ENCODE measurements at places on chromosomes 4 and X.
A peak's percentile ranks its signal among the peaks of the same experiment; 100 is the strongest.

DNA sequence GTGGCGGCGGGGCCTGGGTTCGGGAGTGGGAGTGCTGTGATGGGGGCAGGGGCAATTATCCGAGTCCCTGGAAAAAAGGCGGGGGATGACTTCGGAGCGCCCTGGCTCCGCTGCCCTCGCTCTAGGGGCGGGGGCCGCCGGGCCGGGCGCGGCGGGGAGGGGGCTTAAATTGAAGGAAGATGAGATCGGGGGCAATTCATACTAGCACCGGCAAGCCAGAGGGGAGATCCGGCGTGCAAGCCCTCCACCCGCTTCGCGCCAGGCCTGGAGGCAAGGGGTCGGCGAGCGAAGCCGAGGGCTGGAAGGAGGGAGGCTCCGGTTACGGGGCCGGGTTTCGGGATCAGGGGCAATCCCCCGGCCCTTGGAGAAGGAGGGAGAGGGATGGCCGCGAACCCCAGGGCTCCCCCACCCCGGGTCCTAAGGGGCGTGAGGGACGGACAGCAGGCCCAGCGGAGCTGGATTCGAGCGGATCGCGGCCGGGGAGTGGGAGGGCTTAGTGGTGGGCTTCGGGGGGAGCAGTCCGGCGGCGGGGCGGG lies 1.2 kb downstream of the BCORL1 start:
- no peak for DNase-seq

GRCh38 chr4:15674926-15675325 lies 6.7 kb upstream of the FAM200B start:
- no peak for DNase-seq

GRCh38 chr4:119302073-119302832 lies 19.7 kb downstream of the FABP2 start:
- no peak for DNase-seq

DNA sequence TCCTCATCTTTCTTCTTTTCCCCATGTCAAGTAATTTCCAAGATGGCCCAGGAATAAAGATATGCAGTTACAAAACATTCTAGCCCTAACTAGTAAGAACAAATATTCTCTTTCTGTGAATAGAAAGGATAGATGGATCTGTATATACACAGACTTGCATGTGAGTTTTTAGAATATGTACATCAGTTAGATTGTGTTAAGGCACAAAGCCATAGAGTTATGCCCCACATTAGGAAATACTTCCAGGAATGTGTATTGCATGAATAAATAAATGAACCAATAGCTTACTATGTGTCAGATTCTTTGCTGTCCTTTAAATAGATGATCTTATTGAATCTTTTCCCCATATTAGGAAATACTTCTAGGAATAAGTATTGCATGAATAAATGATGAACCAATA lies 46.0 kb upstream of the TMPRSS11E start:
- no peak for DNase-seq

DNA sequence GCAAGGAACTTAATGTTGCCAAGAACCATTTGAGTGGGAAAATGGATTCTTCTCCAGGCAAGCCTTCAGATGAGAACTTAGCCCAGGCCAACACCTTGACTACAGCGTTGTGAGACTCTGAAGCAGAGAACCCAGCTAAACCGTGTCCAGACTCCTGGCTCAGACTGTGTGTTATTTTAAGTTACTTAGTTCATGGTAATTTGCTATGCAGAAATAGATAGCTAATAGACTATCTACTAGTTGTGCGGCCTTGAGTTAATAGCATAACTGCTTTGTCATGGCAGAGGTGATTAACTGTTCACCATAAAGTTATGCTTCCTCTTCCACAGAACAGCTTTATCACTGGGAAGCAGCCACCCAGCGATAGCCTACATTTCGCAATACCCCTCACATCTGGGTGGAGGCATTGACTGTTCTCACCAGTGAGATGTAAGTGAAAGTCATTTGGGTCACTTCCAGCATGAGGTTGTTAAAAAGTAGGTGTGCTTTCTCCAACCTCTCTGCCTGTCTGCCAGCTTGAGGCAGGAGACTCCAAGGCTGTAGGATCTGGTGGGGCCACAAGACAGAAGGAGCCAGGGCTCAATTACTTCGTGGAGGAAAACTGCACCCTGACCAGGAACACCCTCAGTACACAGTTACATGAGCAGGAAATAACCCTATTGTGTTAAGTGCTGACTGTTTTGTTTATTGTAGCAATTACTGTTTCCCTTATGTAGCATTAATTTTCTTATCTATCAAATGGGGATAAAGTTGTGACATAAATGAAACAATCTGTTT lies 94.2 kb downstream of the GPAT3 start:
- no peak for DNase-seq

DNA sequence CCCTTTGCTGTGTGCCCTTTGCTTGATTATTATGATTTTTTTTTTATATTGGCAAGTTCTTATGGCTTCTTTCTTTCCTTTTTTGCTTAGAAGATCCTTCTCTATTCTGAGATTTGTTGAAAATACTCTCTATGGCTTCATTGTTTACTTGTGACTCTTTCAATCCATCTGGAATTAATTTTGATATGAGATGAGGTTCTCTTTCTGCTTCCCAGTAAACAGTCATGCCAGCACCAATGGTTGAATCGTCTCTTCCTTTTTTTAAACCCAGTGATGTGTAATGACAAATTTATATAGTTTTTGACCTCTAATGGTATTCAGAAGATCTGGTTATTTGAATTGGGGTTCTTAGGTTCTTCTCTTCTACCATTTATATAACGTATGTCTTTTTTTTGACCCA lies 121.8 kb downstream of the ARHGAP10 start:
- DNase-seq, result no peak

DNA sequence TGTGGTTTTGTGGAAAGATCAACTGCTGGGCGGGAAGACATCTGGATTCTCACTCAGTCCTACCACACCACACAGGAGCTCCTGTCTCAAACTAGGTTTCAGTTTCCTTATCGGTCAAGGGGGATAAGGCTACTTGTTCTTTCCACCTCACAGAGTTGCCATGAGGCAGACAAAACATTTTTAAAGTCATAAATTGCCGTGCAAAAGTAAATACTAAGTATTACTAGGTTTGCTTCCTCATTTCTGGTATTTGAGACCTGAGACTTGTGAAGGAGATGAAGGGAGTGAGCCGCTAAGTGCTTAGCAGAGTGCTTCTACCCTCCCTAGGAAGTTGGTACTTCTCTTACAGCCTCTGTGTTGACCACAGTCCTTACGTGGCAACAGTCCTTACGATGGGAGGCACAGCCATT lies 1.5 kb downstream of the LAP3 start:
- peak; percentile 3 for DNase-seq

GRCh38 chrX:43860646-43861370 lies 21.4 kb downstream of the MAOB start:
- DNase-seq, result no peak

DNA sequence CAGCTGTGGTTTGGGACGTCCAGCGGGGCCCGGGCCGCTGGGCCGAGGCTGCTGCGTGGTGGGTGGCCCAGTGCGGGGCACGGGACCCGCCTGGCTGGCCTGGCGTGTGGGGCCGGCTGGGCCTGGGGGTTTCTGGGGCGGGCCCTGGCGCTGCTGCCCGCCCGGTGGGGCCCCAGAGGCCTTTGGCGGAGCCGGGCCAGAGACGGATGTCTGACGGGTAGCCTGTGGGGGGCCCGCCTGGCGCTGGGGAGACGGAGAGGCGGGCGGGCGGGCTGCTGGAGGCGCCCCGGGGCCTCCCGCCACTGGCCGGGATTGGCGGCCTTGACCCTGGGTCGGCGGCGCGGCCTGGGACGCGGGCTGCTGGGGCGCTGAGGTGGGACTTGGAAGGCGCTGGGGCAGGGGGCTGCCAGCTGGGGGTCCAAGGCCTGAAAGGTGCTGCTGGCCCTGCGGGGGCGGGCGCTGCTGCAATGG lies 8.1 kb upstream of the TIMP1 start:
- no peak for DNase-seq

- DNase-seq, result no peak
Measured at GRCh38 chr4:84931961-84932360, 34.5 kb downstream of the WDFY3 start.

DNA sequence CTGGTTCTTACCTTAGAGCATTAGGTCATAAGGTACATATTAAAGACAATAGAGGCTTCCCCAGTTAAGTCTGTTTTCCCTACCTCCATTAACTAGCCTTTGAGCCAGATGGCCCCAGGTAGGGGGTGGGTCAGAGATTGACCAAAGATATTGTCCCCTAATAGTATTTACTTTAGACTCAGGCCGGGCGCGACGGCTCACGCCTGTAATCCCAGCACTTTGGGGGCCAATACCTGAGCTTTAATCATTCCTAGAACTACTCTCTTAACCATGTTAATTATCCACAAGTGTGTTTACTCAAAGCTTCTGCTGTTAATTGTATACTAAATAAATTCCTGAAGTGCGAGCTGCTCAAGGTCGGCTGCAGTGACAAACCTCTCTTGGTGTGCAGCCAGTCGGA lies 28.0 kb upstream of the AMBN start:
- DNase-seq, result no peak

- no peak for DNase-seq
Measured at GRCh38 chrX:86711531-86712180, 563.4 kb downstream of the DACH2 start.

- no peak for DNase-seq
Measured at GRCh38 chr4:96262057-96262456, 422.2 kb downstream of the PDHA2 start.

DNA sequence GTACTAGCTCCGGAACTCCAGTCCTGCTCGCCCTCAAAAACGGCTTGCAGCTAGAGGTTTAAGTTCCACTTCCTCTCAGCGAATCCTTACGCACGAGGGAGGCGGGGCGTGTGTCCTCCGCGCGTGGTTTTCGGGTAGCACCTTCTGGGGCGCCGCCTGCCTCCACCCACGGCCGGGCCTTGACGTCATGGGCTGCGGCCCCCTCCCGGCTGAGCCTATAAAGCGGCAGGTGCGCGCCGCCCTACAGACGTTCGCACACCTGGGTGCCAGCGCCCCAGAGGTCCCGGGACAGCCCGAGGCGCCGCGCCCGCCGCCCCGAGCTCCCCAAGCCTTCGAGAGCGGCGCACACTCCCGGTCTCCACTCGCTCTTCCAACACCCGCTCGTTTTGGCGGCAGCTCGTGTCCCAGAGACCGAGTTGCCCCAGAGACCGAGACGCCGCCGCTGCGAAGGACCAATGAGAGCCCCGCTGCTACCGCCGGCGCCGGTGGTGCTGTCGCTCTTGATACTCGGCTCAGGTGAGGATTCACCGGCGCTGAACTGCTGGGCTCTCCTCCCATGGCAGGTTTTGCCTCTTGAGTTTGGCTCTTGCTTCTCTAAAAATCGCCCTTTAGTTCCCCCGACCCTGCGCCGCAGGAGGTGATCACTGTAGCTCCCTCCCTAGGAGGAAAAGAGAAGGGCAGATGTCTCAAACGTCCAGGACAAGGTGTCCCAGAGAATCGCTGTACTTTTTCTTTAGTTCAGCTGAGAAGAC lies at the start of gene AREG:
TSS of gene AREG (plus strand) at position 246 of the 752 bp plus-strand sequence. CDS start at position 456, 210 bp downstream.
- DNase-seq, result peak; percentile 92

GRCh38 chrX:71616672-71617529 lies 1.4 kb downstream of the CXCR3 start:
- no peak for DNase-seq

DNA sequence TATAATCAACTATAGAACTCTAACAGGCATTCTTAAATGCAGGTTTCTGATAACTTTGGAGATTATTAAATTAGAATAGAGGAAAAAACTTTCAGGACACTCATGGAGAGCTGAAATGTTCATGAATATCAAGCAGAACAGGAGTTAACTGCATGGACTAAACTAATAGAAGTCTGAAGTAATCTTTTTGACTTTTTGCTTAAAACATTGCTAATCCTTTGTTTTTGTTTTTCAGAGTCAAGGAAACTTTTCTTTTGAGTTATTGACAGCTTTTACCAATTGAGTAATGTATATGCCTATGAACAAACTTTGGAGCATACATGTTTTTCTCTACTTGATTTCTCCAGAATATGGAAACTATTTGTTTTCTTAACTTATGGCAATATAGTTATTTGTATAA lies 112.5 kb downstream of the EIF4E start:
- no peak for DNase-seq

GRCh38 chrX:24018809-24019208 lies 8.2 kb downstream of the KLHL15 start:
- DNase-seq, result no peak

DNA sequence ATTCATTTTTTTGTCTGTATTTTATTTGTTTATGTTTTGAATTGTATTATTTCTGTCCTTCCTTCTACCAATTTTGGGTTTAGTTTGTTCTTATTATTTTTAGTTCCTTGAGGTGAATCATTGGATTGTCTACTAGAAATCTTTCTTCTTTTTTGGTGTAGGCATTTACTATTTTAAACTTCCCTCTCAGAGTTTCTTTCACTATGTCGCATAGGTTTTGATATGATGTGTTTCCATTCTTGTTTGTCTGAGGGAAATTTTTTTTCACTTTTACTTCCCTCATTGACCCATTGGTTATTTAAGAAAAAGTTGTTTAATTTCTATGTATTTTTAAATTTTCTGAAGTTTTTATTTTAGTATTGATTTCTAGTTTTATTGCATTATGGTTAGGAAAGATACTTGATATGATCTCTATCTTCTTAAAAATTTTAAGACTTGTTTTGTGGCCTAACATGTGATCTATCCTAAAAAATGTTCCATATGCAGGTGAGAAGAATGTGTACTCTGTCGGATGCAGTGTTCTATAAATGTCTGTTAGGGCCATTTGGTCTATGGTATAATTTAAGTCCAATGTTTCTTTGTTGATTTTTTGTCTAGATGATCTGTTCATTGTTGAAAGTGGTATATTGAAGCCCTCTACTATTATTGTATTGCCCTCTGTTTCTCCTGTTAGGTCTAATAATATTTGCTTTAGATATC lies 68.8 kb downstream of the IL15 start:
- DNase-seq, result no peak

GRCh38 chr4:32826169-32826568 lies 2106.0 kb downstream of the PCDH7 start:
- no peak for DNase-seq

DNA sequence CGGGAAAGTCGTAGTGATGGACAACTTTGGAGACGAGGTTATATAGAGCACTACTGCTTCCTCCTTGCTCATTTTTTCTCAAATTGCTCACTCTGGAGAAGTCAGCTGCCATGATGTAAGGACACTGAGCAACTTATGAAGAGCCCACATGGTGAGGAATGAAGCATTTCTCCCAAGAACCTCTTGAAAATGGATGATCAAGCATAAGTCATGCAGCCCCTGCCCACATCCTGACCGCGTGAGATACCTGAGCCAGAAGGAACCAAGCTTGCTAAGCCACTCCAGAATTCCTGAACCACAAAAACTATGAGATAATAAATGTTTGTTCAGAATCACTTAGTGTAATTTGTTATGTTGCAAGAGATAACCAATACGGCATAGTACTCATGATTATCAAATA lies 42.8 kb downstream of the PDE5A start:
- no peak for DNase-seq

Measured in central memory CD4-positive, alpha-beta T cell (primary cell).